Effector CD8-positive, alpha-beta T cell (primary cell): ENCODE measurements at places on chromosomes 7 and 10.

- no peak for DNase-seq
Observed at GRCh38 chr10:60662917-60663614, 115.2 kb upstream of the CDK1 start.

GRCh38 chr7:159213253-159213652 lies 68.6 kb upstream of the VIPR2 start:
- no peak for DNase-seq

DNA sequence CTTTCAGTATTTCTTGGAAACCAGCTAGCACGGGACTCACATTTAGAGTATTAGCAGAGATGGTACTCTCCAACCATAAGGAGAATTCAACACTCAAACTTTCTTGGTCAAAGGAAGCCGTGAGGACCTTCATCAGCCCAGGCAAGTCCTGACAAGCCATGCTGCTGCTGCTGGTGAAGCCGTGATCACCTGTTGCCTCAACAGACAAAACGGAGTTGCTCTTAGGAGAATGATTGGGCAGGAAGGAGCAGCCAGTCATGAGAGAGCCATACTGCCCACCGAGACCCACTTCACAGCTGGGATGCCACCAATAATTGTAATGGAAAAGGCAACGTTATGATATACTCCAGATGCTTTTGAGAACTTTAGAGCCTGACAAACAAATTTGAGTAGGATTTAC lies 60.8 kb upstream of the PLPP4 start:
- no peak for DNase-seq

DNA sequence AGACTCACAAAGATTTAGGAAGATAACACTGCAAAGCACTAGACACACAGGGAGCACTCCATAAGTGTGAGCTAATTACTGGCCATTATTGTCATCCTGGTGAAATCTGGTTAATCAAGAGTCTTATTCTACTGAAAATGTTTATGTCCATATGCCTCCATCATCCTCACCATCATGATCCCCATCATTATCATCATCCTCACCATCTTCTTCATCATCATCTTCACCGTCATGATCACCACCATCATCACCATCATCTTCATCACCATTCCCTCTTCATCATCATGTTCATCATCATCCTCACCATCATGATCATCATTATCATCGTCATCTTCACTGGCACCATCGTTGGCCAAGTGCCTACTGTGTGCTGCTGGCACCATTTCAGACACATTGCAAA lies 76.3 kb upstream of the CARD11 start:
- DNase-seq: no peak

GRCh38 chr10:132560241-132560731 lies 22.7 kb downstream of the INPP5A start:
- no peak for DNase-seq

- no peak for DNase-seq
Observed at GRCh38 chr10:23293973-23294590, 50.5 kb downstream of the C10orf67 start.

- no peak for DNase-seq
Observed at GRCh38 chr7:8620169-8620568, 186.8 kb downstream of the NXPH1 start.

DNA sequence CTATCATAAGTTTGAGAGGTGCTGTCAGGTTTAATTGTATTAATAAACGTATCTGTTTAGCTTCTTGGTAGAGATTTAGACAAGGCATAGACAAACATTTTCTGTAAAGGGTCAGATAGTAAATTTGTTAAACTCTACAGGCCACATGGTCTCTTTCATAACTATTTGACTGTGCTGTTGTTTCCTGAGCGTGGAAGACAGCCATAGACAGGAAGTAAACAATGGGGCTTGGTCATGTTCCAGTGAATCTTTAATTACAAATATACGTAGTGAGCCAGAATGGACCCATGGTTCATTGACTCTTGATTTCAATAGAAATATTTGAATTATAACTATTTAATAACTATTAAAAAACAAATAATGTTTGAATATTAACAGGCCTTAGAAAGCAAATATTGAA lies 451.1 kb downstream of the SH2D4B start:
- no peak for DNase-seq

GRCh38 chr10:16907687-16908086 lies 90.5 kb upstream of the RSU1 start:
- DNase-seq: no peak
